ENCODE measurements at places on chromosomes 2 and 18.

- DNase-seq, result no peak
These were observed 72.2 kb downstream of the LYPD1 start for GRCh38 chr2:132597831-132598230.

- DNase-seq, result no peak
These were observed 245.3 kb downstream of the GBX2 start for GRCh38 chr2:235922839-235923238.

DNA sequence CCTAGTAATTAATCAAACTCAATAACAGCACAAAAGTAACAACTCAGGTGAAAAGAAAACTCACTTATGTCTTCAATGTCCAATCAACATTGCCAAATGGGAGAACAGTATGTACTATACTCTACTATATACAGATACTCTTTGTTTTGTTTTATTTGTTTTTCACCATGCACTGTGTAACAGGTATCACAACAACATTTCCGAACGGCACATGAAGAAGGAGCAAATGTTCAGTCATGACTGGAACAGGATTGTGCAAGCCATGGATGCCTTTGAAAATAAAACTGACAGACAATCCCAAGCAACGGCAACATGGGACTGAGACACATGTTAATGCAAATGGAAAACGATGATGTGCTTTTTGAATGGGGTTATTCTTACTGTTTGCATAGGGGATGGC lies 334.9 kb upstream of the THUMPD2 start:
- DNase-seq, result no peak

GRCh38 chr2:128371248-128371630 lies 52.6 kb upstream of the HS6ST1 start:
- DNase-seq, result no peak

GRCh38 chr2:230921806-230922595 lies 3.0 kb downstream of the GPR55 start:
- no peak for DNase-seq

DNA sequence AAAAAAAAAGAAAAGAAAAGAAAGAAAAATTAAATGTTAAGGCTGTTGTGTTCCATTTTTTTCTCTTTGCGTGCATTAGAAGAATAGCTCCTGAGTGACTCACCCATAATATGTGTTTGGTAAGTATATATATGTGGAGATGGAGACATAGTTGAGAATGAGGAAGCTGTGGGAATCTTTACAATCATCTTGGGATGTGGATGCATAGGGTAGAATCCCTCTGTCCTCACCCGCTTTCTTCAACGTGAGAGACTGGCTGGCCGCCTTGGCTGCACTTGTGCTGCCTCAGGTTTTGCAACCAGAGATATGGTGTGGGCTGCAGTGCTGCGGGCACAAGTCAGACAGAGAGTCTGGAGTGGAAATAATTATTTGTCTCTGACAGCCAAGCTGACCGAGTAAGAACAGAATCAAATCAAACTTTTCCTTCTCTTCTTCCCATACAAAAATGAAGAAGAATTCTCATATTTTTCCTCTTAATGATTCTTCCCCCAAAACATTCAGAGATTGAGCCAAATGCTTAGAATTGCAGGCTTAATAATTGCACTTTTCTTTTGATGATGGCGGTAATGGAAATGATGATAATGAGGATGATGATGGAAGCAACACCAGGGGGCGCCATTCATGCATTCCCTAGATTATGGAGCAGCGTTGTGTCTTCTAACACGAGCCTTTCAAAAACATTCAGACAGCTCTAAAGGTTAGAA lies 48.5 kb downstream of the SERPINB7 start:
- no peak for DNase-seq

DNA sequence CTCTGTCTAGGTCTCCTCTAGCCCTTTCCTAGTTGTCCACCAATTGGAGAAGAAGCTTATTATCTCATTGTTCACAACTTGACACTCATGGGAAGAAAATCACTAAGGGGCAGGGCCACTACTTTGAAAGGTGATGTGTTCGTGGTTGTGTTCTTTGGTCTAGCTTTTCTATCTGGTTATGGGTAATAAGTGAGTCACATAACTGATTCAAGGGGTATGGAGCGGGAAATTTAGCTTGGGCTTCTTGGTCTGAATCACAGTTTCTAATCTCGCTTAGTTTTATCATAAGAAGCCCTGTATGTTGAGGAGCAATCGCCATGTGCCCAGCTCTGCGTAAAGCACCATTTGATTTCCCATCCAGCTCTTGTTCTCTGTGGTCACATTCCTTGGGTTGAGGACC lies 18.7 kb upstream of the DYTN start:
- DNase-seq, result no peak

- peak; percentile 87 for DNase-seq
These were observed 60.6 kb downstream of the ITGA4 start for GRCh38 chr2:181517685-181518301.

DNA sequence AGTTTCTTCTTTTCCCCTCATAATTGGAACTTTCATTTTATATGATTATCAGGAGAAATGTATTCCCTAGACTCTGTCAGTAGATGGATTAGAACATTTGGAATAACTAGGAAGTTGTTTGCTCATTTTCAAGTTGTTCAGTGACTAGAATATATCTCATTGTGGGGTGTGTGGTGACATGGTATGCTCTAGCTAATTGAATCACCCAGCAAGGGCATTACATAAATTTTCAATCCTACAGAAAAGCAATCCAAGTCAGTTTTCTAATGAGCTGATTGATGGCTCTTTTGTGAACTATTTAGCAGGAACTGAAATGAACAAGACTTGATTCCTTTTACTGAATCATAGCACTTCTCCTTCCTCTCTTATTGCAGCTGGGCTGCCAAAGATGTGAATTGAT lies 461.4 kb downstream of the TGIF1 start:
- no peak for DNase-seq

- no peak for DNase-seq
These were observed 73.6 kb upstream of the AFF3 start for GRCh38 chr2:100216015-100216414.

- DNase-seq, result no peak
These were observed 283.5 kb upstream of the HDAC4 start for GRCh38 chr2:239684271-239684810.

GRCh38 chr2:65282477-65283053 lies 54.9 kb downstream of the ACTR2 start:
- DNase-seq, result no peak

- no peak for DNase-seq
These were observed 283.3 kb downstream of the DCDC2C start for GRCh38 chr2:3986530-3987258.

DNA sequence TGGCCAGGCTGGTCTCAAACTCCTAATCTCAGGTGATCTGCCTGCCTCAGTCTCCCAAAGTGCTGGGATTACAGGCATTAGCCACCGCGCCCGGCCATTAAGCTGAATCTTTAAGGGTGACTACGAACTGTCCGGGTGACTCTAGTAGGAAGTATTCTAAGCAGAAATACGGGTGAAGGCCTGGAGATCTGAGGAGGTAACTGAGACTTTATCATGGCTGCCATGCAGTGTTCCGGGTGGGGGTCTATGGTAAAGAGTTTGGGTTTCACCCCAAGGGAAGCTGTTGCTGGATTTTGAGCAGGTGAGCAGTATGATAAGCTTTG lies 20.1 kb upstream of the ROCK2 start:
- DNase-seq, result no peak

DNA sequence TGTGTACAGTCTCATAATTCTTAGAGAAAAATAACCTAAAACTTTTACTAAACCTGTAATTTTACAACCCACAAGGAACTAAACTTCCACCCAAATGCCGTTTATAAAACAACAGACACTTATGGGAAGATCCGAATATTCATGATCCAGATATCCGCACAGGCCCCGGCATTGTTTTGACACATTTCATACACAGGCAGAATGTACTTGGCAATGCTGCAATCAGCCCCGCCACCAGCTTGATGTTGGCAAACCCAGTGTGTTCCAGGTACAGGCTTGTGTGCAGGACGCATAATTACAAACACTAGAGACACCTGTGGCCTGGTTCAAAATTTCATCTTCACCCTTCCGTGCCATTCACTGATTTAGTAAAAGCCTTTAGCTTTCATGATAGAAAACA lies 393.0 kb upstream of the SALL3 start:
- no peak for DNase-seq
